Left forelimb (tissue), 1 donor: ENCODE measurements at places on chromosomes 4 and X.
A peak's percentile ranks its signal among the peaks of the same experiment; 100 is the strongest.

GRCh38 chrX:76253432-76253831, 80.6 kb downstream of the PBDC1 start:
- no peak for DNase-seq

GRCh38 chr4:83917572-83917971, 381.7 kb downstream of the GPAT3 start:
- no peak for DNase-seq

- DNase-seq, result peak; percentile 71
Measured at GRCh38 chr4:40629401-40630334, at the start of gene RBM47. TSS of gene RBM47 (minus strand) at chr4:40629864. CDS start at chr4:40438893, 190,971 bp downstream.

GRCh38 chr4:138904793-138905192, 110.8 kb upstream of the NOCT start:
- DNase-seq, result no peak

DNA sequence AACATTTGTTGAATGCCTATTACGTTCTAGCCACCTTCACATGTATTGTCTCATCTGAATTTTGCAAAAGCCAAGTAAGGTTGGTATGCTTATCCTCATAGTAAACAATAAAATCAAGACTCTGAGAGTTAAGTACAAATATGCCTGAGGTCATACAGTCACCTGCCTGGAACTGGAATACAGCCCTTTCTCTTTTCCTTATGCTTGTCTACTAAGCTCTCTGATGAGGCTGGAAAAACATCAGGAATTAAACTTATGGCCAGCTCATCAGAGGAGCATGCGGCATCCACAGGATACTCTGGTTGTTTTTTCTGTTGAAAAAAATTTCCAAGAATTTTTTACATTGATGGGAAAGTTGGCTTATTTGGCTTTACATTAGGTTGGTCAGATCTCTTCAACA, 35.5 kb downstream of the NCAPG start:
- no peak for DNase-seq

DNA sequence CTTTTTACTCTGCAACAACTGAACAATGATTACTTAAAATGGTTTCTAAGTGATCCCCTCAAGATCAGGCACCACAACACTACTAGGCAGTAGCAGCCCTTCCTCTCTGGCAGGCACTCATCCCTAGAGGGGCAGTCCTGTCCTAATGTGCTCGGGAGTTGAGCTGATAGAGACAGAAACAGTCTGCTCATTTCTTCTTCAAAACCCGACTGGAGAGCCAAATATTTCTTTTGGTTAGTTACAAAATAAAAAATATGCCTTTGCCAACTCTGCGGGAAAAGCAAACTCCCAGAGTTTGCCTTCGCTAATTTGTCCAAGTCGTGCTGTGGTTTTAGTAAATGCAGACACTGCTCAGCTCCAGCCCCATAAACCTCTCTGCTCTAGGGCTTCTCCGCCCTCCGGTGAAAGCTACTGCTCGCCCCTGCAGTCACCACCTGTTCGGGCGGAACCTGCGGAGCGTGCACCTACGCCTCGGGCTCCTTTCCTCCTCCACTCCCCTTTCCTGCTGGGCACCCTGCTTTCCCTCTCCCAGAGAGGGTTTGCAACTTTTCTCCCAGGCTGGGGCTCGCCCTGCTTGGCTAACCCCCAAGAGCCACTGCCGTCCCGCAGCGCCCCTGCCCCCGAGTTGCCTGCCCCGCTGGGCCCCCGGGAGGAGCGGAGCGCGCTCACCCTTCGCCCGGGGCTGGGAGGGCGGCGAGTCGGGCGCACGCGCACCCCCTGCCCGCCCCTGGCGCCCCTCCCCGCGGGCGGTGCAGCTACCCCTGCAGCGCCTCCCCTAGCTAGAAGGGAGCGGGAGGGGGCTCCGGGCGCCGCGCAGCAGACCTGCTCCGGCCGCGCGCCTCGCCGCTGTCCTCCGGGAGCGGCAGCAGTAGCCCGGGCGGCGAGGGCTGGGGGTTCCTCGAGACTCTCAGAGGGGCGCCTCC, at the start of gene NPNT:
NPNT (plus strand) TSS at position 812 of the 923 bp plus-strand sequence. CDS start 182 bp downstream, outside the sequence.
- no peak for DNase-seq

DNA sequence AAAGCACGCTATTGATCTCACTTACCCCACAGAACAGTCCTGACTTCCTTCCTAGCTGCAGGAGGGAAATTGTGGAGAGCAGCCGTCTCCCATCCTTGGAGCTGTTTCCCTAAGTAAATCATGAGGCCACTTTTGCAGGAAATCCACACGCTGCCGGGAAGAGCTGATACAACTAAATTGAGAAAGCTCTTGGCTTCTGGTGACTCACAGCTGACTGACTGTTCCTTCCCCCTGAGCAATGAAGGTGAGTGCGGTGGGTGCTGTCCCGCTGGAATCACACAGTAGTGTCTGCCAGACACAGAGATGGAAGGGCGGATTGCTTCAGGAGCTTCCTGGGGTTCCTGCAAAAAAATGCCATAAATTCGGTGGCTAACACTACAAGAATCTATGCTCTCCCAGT, 268.9 kb downstream of the ASMT start:
- DNase-seq, result no peak

GRCh38 chrX:39582976-39583375, 514.8 kb downstream of the BCOR start:
- DNase-seq, result no peak

DNA sequence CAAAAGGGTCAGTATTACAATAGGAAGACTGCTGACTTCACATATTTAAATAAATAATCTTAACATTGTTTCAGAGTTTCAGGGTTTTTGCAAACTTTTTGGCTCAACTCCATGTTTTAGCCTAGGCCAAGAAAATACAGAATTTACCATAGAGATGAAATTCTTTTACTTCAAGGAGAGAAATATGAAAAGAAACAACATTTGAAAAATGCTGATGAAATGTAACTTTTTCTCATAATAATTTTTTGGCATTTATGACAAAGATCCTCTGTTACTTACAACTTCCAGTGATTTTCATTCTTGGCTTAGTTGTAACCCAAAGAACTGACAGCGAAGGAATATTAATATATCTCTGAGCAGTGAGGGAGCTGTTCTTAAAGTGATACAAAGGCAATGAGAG, 316.1 kb upstream of the EMCN start:
- no peak for DNase-seq

DNA sequence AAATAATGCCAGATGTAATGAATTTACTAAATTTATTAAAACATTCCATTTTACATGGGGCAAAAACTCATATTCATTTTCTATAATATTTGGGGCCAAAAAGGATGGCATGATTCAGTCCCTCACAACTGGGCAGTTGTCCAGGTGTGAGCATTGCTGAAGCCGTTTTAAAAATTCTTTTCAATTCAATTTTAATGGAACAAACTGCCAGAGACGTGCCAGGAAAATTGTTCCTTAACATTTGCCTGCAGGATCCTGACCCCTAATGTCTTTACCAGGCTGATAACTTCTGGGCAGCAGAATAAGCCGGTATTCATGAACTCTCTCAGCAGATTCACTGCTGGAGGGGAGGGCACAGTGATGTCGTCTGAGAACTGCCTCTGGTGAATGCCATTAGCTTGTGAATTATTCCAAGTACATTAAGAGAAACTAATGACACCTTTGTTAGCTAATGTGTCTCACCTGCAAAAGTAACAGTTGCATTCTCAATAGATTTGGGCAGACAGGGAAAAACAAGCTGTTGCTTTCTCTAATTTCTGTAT, 1445.1 kb upstream of the TENM3 start:
- no peak for DNase-seq

DNA sequence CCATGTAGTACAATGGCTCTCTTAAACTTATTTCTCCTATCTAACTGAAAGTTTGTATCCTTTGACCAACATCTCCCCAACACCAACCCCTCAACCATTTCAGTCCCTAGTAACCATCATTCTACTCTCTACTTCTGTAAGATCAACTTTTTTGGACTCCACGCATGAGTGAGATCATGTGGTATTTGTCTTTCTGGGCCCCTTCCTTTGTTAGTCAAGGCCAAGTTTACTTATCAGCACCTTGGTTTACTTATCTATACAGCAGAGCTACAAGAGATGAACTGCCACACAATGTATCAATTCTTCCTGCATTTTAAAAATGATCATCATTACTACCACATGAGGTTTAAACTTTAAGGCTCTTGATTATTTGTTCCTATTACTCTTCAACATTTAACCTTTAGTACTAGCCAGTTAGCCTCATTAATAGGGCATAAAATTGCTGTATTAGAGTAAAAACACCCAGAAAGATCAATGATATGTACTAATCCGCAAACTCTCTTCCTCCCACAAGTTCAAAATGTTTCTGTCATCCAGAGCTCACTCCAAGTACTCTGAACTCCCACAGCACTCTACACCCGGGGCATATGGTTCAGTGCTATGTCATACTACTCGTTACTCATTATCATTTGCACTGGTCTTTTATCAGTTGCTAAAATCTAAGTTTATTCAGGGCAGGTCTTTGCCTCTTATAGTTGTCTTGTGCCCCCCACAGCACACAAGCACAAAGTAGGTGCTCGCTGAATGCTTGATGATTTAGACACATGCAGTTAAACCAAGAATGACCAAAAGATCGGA, 145.7 kb upstream of the ADAMTS3 start:
- no peak for DNase-seq
